Osteocyte (in vitro differentiated cells): ENCODE measurements at places on chromosomes 2 and 18.

- no peak for DNase-seq
Observed at GRCh38 chr18:46448347-46448746, 208.7 kb downstream of the LOXHD1 start.

DNA sequence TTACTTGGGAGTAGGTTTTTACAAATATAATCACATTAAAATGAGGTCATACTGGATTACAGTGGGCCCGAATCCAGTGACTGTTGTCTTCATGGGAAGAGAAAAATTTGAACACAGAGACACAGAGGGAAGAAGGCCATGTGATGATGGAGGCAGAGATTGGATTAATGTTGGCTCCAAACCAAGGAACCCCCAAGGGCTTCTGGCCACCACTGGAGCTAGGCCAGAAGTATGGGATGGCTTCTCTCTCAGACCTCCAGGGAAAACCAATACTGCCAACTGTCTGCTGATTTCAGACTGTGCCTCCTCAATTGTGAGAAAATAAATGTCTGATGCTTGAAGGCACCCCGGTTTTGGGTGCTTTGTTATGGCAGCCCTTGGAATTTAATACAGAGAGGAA, 76.0 kb downstream of the ALPK2 start:
- DNase-seq: no peak

GRCh38 chr2:136070913-136071312, 47.0 kb downstream of the CXCR4 start:
- no peak for DNase-seq

DNA sequence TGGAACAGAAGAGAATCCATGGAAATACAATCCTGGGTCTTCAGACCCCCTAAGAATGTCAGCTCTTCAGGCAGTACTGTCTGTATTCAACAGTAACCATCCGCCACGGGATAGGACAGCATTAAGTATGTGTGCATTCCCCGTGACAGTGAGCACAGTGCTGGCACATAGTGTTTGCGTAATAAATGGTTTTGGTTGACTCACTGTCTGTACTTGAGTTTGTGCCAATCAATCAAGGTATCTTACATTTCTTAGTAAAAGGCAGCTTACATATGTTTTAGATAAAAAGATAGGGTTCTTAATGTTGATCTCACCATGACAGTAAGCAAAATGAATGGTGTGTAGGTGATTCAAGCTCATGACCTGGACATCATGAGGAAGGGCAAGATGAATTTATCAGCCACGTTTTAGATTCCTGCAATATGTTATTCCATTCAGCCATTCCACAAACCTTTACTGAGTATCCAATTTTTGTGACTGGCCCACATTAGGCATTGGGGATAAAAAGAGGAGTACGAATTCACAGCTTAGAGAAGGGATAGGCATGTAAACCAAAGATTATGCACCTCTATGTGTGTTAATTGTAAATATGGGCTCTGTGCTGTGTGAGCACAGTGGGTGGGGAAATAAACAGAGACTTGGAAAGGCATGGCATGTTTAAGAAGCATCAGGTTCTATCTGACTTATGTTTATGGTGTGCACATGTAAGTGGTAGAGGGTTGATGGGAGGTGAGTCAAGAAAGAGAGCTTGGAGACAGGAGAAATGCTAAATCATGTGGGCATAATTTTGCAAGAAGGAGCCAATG, 258.8 kb downstream of the SLC8A1 start:
- DNase-seq: no peak

DNA sequence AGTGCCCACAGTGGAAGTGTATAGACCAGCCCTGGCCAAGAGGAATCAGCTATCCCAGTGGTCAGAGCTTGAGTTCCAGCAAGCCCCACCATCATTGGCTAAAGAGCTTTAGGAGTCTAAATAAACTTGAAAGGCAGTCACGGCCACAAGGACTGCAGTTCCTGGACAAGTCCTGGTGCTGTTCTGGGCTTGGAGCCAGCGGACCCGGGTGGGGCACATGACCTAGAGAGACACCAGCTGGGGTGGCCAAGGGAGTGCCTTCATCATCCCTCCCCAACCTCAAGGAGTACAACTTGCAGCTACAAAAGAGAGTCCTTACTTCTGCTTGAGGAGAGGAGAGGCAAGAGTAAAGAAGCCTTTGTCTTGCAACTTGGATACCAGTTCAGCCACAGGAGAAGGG, 439.8 kb upstream of the TMEFF2 start:
- DNase-seq: no peak

DNA sequence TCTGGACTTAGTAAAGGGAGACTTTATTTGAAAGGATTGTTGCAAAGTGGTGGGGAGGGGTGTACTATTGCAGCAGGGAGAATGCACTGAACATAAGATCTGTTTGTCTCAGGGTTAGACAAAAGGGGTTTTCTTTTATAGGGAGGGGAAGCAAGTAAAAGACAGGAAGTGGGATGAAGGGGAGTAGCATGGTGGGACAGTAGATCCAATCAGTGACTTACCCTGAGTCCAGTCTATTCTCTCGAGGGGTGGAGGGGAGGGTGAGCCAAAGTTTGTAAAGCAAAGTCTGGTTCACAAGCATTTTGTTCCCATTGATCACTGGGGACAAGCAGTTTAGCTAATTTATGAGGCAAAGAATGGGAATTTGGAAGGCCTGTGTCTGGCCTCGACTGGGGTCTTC, 35.0 kb upstream of the CYP27C1 start:
- DNase-seq: no peak

DNA sequence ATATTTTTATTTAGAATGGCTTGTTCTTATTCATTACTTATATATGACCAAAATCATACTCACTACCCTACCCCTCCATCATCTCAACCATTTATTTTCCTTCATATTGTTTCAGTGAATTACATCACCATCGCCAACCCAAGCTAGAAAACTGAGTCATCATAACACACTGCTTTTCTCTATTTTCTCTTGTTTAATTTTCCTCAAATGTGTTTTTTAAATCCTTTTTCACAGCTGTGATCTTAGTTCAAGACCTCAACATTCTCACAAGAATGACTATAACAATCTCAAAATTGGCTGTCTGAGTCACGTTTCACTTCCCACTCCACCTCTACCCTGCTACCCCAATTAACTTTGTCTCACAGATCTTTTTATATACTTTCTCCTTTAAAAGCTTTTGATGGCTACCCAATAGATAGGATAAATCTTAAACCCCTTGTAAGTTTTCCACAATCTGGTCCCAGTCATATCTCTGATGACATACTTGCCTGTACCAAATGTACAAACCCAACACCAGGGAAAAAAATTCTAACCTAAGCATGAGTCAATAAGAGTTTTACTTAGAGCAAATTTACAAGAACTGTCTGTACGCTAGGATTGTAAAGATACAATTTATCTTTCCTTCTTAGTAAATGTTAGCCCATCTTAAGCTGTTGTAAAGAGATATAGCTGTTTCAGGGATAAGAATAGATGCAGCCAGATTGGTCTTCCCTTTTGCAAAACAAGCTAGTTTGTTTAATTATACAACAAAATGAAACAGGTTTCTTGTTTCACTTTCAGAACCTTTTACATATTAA, 635.1 kb upstream of the SLC39A10 start:
- no peak for DNase-seq

- DNase-seq: no peak
Observed at GRCh38 chr18:3117493-3118192, 102.1 kb downstream of the MYOM1 start.

- no peak for DNase-seq
Observed at GRCh38 chr2:181408861-181409260, 48.3 kb upstream of the ITGA4 start.

GRCh38 chr2:147045113-147045512, 799.7 kb upstream of the ACVR2A start:
- DNase-seq: no peak

- DNase-seq: no peak
Observed at GRCh38 chr2:43060390-43061016, 165.9 kb downstream of the ZFP36L2 start.

DNA sequence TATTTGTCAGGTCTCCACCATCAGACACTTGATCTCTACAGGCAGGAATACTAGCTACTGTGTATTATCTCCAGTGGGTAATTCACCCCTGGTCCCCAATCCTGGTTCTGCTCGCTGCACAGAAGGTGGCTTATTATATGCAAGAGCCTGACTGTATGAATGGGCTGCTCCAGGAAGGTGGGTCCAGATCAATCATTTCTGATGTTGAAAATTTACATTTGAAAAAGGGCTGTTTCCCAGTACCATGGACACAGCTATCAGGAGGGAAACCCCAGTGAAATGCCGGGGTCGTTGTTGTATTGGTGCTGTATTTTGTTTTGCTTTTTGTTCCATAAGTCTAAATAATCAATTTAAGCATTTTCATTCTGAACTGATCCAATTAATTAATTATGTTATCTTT, 367.6 kb downstream of the RND3 start:
- no peak for DNase-seq

DNA sequence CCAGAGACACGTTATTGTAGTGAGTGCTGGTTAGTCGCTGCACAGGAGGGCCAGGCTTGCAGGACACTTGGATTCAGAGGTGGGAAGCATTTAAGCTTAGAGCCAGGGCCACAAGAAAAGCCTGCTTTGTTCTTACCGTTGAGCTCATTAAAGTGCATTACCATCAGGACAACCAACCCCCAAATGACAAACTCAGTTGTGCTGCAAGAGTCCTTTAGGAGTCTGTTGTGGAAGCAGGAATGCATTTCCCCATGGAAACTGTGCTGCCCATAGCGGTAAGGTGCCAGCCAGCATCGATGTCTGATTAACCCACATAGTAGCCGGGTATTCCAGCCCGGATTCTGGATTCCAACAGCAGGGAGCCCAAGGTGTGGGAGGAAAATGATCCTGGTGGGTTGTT, 23.4 kb upstream of the REEP1 start:
- DNase-seq: no peak

DNA sequence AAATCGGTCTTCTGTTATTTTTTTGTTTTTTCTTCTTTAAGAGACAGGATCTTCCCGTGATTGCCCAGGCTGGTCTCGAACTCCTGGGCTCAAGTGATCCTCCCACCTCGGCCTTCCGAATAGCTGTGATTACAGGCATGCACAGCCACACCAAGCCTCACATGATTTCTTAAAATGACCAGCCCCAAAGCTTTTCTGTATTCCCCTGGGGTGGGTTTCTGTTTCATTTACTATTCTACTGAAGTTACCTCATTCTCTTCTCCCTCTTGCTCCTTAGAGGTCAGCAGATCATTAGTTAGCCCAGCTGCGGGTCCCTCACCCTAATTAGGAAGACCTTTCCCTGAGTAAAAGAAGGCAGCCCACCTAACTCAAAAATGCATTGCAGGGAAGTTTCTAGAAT, 27.6 kb downstream of the SLC1A4 start:
- DNase-seq: no peak

DNA sequence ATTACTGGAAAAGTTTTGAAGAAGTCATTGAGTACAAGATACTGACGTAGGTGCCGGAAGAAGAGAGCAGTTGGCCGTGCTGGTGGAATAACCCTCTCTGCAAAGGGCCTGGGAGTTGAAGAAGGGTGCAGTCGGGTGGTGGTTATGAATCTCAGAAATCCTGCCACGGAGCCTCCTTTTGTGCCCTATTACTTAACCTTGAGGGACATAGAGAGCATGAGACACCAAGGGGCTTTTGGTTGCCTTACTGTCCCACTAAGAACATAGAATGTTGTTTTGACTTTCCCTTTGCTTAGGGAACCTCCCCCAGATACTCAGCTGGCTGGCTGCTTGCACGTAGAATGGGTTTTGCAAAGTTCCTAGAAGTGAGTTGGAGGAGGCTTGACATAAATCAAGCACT, 1.3 kb upstream of the CD28 start:
- DNase-seq: no peak

DNA sequence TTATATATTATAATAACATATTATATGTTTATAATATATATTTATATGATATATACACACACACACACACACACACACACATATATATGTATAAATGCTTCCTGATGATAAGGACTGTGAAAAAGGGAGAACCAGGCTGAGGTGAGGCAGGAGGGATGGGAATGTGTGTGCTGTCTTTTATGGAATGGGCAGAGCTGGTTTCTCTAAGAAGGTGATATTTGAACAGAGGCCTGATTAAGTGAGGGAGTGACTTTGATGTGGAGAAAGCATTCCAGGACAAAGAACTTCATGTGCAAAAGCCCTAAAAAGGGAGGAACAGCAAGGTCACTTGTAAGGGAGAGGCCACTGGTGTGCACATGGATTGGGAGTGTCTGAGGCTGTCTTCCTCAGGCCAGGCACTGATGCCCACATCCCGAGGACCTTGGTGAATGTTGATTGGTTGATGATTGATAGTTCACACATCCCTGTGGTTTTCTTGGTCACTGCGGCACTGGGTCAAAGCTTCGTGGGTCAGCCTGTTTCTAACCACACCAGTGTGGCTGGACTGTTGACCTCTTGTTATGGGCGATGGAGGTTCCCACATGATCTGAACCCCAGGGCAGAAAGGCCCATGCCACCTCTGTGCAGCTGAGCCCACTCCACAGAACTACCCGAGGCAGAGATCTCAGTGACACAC, 196.9 kb downstream of the MYCN start:
- peak; percentile 63 for DNase-seq

DNA sequence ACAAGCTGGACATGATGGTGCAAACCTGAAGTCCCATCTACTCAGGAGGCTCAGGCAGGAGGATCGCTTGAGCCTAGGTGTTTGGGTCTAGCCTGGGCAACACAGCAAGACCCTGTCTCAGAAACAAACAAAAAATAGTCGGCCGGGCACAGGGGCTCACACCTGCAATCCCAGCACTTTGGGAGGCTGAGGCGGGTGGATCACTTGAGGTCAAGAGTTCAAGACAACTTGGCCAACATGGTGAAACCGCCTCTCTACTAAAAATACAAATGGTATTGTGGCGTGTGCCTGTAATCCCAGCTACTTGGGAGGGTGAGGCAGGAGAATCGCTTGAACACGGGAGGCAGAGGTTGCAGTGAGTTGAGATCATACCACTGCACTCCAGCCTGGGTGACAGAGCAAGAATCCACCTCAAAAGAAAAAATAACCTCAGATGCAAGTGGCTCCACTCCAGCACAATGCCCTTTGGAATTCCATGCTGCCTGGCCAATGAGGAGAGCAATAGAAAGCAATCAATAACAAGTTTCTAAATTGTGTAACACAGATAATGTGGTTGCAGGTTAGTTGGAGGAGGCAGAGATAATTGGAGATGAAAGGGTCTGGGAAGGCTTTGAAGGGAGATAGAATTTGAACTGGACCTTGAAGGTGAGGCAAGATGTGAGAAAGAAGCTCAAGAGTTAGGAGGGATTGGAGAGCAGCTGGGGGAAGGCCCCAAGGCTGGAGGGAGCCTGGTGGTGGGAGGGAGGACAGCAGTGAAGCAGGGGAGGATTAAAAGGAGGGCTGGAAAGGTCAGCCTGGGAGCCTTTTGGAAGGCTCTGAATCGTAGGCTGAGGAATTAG, 6.0 kb downstream of the TTC31 start:
- DNase-seq: no peak

DNA sequence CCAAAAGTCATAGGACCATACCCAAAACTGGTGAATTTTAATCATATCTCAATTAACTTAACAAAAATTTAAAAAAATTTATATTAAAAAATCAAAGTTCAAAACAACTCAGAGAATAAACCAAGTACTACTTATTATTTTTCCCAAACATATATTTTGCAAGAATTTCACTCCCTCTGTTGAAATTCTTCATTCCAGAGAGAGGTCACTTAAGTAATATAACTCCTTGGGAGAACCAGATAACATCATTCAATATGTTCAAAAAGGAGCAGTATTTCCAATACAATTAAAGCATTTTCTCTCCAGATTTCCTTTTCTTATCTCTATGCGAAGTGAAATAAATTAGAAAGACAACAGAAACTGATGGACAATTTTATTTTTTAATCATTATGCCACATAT, 165.9 kb upstream of the RND3 start:
- no peak for DNase-seq
